ENCODE measurements at places on chromosomes 12 and 14.

DNA sequence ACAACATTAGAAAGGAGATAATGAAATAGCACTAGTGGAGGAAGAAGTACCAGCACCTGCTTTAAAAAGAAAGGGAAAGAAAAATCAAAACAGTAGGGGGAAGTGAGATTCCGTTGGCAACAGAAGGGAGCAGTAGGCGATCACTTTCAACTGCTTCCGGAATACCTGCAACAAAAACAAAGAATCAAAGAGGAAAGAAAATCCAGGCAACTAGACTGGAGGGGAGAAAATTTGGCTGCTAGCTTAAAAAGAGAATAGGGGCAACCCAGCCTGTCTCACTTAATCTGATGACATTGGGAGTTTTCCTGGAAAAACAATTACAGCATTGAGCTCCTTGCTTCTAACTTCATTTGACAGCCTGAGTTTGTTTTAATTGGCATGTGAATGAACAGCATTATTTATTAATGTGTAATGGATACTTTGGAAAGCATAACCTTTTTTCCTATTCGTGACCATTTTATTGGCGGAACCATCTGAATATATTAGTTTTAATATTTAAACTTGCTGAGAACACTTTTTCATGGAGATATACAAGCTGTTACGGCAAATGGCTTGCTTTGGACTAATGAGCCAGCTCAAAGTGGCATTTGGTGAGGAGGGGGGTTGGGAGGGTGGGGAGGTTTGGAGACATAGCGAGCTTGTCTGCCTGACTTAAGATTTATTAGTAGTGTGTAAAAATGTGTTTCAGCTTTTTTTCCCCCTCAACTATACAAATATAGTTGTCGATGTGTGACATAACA is 2.5 kb upstream of the DACT1 start:
- no peak for DNase-seq

DNA sequence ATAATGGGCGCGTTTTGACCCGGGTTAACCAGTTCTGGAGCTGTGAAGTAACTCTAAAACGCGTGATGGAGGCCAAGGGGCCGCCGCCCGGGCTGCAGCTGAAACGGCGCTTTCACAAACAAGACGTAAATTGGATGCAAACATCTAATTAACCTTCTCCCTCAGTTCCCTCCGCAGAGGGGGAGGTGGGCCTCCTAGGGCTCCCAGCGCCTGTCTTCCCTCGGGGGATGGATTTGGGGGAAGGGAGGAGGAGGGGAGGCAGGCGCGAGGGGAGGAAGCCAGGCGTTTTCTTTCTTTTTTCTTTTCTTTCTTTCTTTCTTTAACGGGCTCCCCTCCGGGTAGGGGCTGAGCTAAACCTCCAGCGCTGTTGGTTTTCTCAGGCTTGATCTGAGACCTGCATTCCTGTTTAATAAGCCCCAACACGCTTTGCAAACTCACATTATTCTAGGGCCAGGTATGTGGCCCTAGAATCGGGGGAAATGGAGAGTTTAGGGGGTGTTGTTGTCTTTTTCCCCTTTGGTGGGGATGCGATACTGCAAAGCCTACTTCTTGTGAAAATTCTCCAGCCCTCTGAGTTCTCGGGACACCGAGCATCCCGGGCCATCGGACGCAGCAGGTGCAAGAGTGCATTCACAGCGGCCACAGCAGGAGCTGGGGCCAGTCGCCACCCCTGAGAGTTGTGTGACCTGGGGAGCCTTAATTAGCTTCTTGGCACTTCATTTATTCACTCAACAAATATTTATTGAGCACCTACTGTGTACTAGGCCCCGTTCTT is 43.6 kb upstream of the LHX5 start:
- DNase-seq: no peak

DNA sequence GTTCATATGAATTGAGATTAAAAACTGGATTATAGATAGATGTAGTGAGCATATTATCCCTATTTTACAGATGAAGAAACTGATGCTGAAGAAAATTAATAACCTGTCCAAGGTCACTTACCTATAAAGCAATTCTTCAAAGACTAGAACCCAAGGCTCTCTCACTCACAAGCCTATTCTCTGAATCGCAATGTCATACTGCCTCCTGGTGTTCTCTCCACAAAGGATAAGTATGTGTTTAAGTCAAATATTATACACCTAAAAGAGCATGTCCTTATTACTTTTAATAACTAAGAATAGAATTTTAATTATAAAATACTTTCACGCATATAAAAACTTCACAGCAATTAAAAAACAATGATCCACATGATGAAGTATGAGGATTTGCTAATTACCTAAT is 721.3 kb upstream of the USP15 start:
- DNase-seq: no peak

DNA sequence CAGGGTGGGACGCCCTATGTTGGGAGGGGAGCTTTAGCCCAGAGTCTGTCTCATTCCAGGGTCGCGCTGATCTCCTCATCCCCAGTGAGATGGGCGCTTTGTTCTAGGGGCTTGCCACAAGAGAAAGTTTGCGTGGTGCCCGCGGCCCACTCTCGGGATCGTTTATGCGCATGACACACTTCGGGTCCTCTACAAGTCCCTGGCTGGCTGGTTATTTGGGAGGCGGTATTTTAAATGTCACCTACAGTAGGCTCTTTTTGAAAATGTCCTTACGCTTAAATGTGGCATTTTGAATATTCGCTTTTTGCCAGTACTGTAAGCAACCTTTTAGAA is 541 bp downstream of the GOLT1B start:
- no peak for DNase-seq

DNA sequence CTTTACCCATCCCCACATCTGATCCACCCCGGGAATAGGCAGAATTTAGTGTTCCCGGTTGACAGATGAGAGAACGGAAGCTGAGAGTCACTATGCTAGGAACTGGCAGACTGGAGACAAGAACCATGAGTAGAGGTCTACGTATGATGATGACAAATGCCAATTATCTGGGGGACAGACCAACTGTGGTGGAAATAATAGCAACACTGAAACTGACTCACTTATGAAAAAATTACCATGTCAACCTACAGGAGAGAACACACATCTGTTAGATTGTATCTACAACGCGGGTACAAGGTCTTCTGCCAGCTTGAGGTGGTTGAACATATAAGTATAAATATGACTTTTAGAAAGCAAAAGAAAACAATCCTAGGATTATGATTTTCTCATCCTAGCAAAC is 15.4 kb upstream of the SELPLG start:
- no peak for DNase-seq

GRCh38 chr12:123134826-123135225 is 16.1 kb downstream of the PITPNM2 start:
- DNase-seq: no peak

GRCh38 chr12:49588281-49588680 is 17.2 kb downstream of the FAM186B start:
- DNase-seq: no peak

DNA sequence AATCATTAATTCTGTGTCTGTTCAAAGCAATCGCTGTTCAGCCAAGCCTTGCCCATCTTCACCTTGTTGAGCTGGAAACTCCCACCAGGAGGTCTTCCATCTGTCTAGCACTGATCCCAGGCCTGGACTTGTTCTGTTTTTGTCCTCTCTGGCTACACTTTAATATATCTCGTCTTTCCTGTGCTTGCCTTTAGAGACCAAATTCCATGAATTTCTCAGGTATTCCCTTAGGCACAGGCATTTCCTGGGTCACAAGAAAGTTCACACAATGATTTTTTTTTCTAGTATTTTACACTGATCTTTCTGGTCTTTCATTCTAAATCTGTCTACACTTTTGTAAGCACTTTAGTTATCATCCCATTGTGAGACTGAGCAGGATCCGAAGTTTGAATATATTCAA is 116.4 kb upstream of the CCND2 start:
- no peak for DNase-seq

DNA sequence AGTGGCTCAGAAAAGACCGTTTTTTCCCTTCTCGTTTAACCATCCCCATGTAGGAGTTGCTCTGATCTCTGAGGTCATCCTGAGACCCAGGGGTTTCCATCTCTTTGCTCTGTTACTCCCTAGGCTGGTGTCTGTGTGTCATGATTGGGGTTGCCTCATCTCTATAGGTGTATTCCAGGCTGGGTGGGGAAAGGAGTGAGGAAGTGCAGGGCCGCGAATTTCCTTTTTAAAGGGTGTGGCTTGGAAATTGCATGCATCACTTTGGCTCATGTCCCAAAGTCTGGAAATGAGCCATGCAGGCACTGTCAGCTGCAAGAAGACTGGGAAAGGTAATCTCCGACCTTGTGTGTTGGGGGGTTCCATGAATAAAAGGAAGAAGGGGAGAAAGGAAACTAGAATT is 201.9 kb downstream of the AACS start:
- DNase-seq: no peak

GRCh38 chr14:44720707-44721106 is 213.6 kb upstream of the FSCB start:
- no peak for DNase-seq

DNA sequence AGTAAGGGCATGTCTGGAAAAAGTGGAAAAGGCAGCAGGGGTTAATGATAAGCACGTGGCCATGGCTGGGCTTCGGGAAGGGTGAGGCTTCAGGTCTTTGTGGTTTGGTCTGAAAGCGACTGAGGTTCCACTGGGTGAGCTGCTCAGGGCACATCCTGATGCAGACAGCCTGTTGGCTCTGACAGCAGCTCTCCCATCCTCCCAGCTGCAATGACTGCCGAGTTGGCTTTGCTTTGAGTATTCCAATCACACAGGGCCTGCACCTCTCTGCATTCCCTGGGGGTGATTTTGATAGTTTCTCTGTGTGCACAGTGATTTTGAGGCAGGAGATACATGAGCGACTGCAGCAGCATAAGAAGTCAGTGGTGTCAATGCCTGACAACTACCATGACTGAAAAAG is 390.7 kb downstream of the APAF1 start:
- no peak for DNase-seq

DNA sequence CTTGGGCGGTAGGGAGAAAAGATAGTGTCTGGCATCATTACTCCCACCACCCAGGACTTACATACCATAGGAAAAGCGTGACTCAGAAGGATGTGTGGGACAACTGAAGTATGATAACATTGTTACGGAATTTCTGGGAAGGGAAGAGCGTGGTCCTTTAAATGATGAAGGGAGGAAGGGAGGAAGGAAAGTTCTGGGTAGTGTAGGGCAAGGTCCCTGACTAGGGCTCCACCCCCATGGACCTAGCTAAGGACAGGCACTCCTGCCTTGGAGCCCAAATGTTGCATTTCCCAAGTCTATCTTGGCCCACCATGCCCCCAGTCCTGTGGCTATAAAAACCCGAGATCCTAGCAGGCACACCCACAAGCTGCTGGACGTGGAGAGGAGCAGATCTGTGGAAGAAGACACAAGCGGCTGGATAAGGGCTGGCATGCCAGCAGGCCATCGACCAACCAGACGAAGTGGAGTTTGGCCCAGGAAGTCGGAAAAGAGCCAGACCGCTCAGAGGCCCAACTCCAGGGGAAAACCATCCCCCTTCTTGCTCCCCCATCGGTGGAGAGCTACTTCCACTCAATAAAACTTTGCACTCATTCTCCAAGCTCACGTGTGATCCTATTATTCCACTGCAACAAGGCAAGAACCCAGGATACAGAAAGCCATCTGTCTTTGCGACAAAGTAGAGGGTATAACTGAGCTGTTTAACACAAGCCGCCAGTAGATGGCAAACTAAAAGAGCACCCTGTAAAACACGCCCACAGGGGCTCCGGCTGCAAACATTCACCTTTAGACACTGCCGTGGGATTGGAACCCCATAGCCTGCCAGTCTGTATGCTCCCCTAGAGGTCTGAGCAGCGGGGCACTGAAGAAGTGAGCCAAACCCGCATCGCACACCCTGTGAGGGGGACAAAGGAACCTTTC is 23.0 kb upstream of the RAB21 start:
- DNase-seq: no peak

DNA sequence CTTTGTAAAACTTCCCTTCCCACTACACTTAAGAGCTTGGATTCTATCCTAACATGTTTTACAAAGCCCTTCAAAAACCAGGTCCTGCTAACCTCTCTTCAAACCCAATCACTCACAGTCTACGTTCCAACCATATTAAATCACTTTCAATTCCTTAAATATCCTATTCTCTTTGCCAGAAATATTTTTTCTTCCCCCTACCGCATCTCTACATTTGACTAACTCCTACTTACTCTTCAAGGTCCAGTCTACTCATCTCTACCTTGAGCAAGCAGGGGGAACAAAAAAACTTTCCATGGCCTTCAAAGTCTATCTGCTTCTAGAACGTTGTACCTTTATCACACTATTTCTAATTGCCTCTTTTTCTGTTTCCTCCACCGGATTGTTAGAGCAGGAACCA is 6.1 kb downstream of the ERGIC2 start:
- no peak for DNase-seq

GRCh38 chr12:27754795-27755194 is 25.2 kb upstream of the KLHL42 start:
- DNase-seq: no peak

- no peak for DNase-seq
Measured at GRCh38 chr12:83573671-83574070, 887.0 kb downstream of the TMTC2 start.

DNA sequence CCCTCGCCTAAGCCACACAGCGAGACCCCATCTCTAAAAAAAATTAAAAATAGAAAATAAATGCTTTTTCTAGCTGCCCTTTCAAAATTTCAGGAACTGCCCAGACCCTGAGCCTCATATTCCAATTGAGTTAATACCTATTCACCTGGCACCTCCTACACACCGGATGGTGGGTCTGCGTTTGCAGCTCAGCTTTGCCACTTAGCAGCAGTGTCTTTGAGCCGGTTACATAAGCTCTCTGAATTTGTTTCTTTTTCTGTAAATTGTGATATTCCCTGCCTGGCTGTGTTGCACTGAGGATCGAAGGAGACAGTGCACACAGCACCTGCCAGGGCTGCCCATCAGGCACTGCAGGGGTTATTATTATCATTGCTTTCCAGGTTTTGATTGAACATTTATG is 125.6 kb downstream of the EML1 start:
- no peak for DNase-seq

GRCh38 chr12:83408851-83409250 is 722.1 kb downstream of the TMTC2 start:
- no peak for DNase-seq

GRCh38 chr14:105999361-106000028 is 473.1 kb downstream of the TMEM121 start:
- peak; percentile 81 for DNase-seq

DNA sequence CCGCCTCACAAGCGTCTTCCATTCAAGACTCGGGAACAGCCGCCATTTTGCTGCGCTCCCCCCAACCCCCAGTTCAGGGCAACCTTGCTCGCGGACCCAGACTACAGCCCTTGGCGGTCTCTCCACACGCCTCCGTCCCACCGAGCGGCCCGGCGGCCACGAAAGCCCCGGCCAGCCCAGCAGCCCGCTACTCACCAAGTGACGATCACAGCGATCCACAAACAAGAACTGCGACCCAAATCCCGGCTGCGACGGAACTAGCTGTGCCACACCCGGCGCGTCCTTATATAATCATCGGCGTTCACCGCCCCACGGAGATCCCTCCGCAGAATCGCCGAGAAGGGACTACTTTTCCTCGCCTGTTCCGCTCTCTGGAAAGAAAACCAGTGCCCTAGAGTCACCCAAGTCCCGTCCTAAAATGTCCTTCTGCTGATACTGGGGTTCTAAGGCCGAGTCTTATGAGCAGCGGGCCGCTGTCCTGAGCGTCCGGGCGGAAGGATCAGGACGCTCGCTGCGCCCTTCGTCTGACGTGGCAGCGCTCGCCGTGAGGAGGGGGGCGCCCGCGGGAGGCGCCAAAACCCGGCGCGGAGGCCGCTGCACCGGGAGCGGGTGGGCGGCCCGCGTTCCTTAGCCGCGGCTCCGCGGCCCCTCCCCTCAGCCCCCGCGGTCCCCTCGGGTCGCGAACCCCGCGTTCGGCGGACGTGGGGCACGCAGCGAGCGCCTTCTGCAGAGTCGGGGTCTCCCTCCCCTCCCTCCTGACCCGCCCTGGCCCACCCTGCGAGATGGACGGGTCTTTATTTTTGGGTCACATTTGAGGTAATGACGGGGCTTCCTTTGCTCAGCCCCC is at the start of gene UBC:
TSS of gene UBC (minus strand) at position 259 of the 847 bp plus-strand sequence. CDS start 879 bp downstream, outside the sequence.
- DNase-seq: peak; percentile 88
